ENCODE measurements at places on chromosomes 12 and 14. TPM values are rescaled to one million over a fixed set of nuclear protein-coding genes. Genes with fewer than 3 reads are reported as not detected.

Gene ADCY6
- 24.8 TPM for total RNA-seq

Gene MIA2
- total RNA-seq: 12.3 TPM

Gene C1S
- total RNA-seq: 200 TPM

Gene LHX5
- total RNA-seq: not detected

Gene IKZF4
- 1.4 TPM for total RNA-seq

Gene NFE2
- not detected for total RNA-seq

Gene KRT6C
- not detected for total RNA-seq

Gene KRT71
- total RNA-seq: not detected

Gene ZNF740
- total RNA-seq: 6.5 TPM

Gene SERPINA1
- total RNA-seq: not detected

Gene PMEL
- total RNA-seq: 0.13 TPM

Gene ZNF891
- 0.43 TPM for total RNA-seq
